ENCODE measurements at places on chromosomes 11 and 22.

GRCh38 chr11:12842933-12843636 is 166.0 kb upstream of the RASSF10 start:
- no peak for DNase-seq

DNA sequence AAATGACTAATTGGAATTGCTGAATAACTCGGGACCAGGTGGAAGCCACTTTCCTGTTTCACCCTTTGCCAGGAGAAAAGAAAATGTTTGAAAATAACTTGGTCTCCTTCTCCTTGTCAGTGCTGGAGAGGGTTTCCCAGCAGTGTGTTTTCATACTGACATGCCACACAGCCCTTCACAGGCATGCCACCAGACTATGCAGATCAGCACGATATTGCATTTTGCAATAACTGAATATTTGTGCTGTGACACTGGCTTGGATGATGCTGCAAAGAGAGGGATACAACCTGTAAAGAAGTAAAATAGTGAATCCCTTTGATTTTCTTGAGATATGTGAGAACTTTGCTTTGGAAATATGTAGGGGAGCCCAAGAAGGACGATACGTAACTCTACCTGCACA is 200.0 kb upstream of the NAV2 start:
- no peak for DNase-seq

- DNase-seq, result no peak
Measured at GRCh38 chr11:22792497-22792896, 37.1 kb downstream of the SVIP start.

DNA sequence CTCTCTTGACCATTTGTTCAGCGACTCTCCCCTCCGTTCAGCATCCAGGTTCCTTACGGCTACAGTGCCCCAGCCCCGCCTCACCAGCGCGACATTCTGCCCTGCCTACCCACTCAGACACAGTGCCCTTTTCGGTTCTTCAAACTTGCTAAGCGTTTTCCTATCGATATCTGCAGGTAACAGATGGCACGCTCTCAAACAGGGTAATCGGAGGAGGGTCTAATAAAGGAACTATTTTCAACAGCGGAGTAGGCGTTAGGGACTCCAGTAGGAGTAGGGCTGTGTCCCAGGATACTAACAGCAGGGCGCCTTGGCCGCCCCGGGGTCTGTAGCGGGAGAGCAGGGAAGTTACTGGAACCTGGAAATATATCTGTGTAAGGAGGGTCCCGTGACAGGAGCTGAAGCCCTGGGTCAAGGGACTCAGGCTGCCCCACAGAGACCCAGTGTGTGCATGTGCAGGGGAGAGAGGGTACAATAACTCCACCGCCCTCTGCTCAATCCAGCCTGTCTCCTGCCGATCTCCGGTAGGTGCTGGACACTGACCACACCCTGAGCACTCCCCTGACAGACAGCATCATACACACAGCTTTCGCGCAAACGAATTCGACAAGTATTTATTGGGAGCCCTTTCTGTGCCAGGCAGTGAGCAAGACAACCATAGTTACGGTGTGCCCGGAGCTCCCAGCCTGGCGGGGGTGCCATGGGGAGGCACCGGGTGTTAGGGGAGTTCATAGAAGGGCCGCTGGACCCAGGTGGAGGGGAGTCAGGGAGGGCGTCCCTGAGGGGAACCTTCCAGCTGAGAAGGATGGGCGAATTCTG is 2.1 kb downstream of the KLHL35 start:
- no peak for DNase-seq

- DNase-seq, result no peak
Measured at GRCh38 chr11:119941171-119941570, 196.7 kb downstream of the TRIM29 start.

- DNase-seq, result peak; percentile 43
Measured at GRCh38 chr11:72040491-72041363, 39.6 kb downstream of the NUMA1 start.

GRCh38 chr11:104705490-104706190 is 192.6 kb downstream of the CASP12 start:
- DNase-seq, result no peak

DNA sequence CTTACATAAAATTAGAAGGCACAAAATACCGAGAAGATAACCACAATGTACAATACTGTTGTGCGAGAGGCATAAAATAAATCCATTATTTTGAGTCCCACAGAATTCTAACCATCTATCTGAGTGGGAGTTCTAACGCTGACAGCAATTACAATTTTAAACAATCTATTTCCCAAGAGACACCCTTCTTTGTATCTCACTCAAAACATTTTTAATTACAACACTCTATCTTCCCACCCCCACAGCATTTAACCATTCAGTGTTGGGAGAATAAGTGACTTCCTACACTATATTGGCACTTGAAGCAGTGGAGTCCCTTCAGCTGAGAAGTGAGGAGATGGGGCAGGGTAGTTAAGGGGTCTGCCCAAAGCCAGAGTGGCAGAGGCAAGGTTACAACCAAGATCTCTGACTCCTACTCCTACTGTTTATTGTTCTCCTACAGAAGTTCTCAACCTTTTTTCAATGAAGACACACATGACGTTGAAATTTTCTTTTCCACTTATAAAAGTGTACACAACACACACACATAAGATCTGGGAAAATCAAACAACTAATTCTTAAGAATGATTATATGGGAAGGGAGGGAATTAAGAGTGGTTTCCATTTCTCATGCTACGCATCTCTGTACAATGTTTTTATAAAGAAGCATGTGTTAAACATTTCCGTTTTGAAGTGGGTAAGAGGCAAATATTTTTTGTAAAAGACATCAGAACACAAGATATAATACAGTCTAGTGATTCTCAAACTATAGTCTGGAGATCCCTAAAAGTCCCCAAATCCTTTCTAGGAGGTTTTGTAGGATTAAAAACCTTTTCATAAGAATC is 10.9 kb downstream of the SLC25A17 start:
- DNase-seq, result no peak

GRCh38 chr11:60769273-60769672 is 12.6 kb downstream of the MS4A15 start:
- no peak for DNase-seq

DNA sequence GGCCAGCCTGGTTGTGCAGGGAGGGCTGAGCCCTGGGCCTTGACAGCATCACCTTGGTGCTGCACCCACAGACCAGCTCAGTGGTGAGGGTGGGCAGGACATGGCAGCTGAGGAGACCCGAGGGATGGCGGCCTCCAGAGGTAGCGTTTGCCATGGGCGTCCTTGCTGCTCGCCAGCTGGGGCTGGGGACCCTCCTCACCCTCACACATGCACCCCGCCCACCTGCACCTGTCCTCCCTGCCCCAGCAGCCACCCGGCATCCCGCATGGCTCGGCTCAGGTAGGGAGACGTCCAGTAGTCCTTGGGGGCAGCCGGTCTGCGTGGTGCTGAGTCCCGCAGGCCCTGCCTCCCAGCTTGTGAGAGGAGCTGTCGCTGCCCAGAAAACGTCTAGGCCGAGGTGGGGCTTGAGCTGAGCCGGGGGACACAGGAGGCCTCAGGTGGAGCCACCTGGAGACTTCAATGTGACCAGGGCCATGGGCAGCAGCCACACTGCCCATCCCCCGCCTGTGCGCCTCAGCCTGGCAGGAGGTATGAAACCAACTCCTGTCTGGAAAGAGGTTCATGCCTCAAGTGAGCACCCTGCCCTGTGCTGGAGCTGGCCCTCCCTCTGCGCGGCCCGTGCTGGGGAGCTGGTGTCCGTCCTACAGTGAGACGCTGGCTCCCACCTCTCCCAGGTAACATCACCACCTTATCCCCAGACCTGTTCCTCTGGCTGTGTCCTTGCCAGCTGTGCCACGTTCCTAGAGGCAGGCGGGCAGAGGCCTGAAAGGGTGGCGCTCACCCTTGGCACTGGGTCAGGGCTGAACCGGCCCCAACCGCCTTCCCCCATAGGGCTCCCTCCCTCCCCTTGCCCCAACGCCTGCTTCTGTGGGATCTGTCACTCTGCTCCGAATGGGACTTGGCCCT is 3.3 kb upstream of the TRABD start:
- no peak for DNase-seq

DNA sequence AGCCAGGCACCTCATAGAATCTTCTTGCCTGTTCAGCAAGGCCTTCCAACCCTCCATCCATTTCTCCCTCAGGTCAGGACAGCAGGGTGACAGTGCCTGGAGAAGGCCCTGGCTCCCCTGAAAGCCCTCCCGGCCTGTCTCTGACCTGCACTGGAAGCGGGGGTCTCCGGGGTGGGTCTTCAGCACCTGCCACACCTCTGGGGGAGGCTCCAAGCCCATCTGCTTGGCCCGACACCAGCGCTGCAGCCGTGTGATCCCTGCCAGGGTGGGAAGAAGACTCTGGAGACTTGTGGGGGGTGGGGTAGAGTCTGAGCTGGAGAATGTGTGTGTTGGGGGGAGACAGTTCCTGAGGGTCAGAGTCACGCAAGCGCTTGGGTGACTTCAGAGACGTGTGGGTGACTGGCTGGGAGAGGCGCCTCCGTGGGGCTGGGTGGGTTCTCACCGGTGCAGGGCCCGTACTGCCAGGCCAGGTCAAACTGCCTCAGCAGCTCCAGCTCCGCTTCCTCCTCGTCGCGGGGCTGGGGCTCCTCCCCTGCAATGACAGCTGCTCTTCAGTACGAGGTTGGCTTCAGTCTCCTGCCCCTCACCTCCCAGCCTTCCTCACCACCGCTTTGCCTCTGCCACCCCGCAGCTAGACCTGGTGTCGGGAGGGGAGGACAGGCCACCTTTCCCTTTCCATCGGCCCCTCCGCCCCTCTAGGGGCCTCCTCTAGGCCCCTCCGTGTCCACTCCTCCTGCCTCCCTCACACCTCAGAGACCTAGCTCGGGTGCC is 615 bp downstream of the POLD4 start:
- no peak for DNase-seq
